ENCODE measurements at places on chromosomes 3 and 15.

DNA sequence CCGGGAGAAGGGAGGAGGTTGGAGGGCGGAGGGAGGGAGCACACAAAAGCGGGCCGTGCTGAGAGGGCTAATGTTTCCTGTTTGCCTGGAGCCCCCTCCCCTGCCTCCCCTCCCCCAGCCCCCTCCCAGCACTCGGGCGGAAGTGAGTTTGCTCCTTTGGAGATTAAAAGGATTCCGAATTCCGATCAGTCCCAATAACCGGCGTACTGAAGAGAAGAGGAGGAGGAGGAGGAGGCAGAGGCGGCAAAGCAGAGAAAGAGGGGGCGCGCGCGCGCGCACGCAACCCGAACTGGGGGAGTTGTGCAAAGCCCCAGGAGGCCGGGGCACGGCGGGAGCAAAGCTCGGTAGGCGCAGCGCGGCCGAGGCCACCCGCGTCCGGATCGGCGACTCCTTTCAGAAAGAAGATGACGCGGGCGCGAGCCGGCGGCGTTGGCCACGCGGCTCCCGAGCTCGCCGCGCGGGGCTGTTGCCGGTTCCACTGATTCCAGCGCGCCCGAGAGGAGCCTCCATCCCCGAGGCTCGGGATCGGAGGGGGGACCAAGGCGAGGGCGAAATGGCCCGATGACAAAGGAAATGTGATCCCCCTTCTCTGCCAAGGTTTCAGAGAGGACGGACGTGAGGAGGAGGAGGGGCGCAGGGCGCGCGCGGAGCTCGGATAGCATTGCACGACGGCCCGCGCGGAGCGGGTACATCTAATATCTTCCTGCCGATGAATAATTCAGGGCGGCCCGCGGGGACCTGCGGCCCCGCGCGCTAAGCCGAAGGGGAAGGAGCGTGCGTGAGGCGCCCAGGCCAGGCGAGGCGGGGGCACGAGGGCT lies 1.1 kb upstream of the TRIM71 start:
- no peaks in the 10 kb centered on the region for H3K4me1 ChIP-seq
- H3K36me3 ChIP-seq: no peaks in the 10 kb centered on the region
- DNase-seq: no peak
- no peak overlapping the region for H3K27ac ChIP-seq
- peak overlapping the region; percentile 35 for H3K4me3 ChIP-seq

- no peak for DNase-seq
- H3K27me3 ChIP-seq: peaks cover 5% of the 10 kb centered on the region
- no peak overlapping the region for H3K27ac ChIP-seq
- H3K4me1 ChIP-seq: no peaks in the 10 kb centered on the region
Observed at GRCh38 chr3:142912402-142913172, 23.7 kb upstream of the PCOLCE2 start.

DNA sequence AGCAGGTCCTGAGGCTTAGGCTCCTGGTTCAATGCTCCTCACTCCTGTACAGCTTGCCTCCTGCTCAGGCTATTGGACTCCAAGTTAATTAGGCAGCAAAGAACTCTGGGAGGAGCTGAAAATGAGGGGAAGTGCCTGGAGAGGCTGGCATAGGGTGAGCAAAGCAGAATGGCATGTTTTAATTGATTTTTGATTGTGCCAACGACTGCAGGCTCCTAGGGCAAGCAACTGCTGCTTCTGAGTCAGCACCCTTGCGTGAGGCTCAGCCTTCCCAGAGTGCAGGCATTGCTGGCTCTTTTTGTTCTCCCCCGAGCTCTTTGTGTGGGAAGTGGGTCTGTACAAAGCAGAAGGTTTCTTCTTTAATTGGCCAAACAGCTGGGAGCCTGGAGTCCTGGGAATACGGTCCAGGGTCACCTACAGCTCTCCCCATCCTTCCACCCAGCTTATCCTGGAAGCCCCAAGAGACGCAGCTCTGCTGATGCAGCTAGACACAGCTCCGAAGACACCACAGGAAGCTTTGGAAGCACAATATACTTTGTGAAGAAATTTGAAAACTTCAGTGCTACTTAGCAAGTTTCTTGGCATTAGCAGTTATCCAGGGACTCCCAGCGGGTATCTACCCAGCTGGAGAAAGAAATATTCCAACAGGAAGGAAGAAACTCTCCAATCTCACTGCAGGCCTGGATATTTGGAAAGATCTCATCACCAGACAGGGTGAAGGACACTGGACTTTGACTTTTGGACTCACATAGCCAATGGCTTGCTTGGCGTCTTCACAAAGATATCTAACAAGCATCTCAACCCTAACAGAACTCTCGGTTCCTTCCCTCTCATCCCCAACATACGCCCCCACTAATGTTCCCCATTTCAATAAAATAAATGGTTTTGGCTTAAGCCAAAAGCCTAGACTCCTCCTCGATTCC lies 76.8 kb downstream of the BDH1 start:
- H3K36me3 ChIP-seq: no peaks in the 10 kb centered on the region
- DNase-seq: no peak
- H3K4me3 ChIP-seq: no peak overlapping the region
- no peaks in the 10 kb centered on the region for H3K4me1 ChIP-seq
- no peak overlapping the region for H3K27ac ChIP-seq
- H3K27me3 ChIP-seq: no peaks in the 10 kb centered on the region

DNA sequence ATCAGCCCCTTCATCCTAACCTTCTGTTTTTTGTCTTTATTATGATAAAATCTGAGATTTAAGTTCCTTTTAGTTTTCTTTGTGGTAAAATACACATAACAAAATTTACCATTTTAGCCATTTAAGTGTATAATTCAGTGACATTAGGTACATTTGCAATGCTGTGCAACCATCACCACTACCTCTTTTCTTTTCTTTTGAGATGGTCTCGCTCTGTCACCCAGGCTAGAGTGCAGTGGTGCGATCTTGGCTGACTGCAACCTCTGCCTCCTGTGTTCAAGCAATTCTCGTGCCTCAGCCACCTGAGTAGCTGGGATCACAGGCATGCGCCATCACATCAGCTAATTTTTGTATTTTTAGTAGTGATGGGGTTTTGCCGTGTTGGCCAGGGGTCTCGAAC lies 6.2 kb upstream of the RAB11A start:
- no peak overlapping the region for H3K27ac ChIP-seq
- H3K4me1 ChIP-seq: no peaks in the 10 kb centered on the region
- DNase-seq: no peak
- no peaks in the 10 kb centered on the region for H3K27me3 ChIP-seq
- no peak overlapping the region for H3K4me3 ChIP-seq

- peaks cover 35% of the 10 kb centered on the region for H3K27me3 ChIP-seq
- H3K27ac ChIP-seq: no peak overlapping the region
- no peaks in the 10 kb centered on the region for H3K36me3 ChIP-seq
- H3K4me1 ChIP-seq: no peaks in the 10 kb centered on the region
- no peak for DNase-seq
Observed at GRCh38 chr3:122245513-122246174, 62.2 kb downstream of the CASR start.

GRCh38 chr15:89749951-89750559 lies 994 bp downstream of the MESP1 start:
- DNase-seq: no peak
- peak overlapping the region; percentile 58 for H3K27ac ChIP-seq
- no peaks in the 10 kb centered on the region for H3K27me3 ChIP-seq
- H3K4me1 ChIP-seq: peaks cover 14% of the 10 kb centered on the region
- peak overlapping the region; percentile 54 for H3K4me3 ChIP-seq

DNA sequence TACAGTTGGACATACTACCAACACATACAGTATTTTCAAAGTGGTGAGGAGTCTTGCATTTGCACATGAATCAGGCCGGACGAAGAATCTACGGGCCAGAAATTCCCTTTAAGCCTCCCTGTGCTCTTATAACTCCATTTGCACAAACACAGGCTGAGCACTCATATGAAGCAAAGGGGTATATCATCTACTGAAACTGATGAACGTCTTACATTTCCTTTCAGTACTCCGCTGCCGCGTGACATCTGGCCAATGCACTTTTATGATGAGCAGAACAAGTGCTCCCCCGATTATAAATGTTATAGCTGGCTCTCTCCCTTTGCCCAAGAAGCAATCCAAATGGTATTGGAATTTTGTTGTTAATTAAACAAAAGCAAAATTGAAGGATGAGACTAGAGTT lies 110.3 kb upstream of the ICE2 start:
- H3K36me3 ChIP-seq: no peaks in the 10 kb centered on the region
- H3K4me1 ChIP-seq: peaks cover 10% of the 10 kb centered on the region
- DNase-seq: no peak
- no peak overlapping the region for H3K27ac ChIP-seq
- H3K27me3 ChIP-seq: peaks cover 58% of the 10 kb centered on the region
- H3K4me3 ChIP-seq: no peak overlapping the region

DNA sequence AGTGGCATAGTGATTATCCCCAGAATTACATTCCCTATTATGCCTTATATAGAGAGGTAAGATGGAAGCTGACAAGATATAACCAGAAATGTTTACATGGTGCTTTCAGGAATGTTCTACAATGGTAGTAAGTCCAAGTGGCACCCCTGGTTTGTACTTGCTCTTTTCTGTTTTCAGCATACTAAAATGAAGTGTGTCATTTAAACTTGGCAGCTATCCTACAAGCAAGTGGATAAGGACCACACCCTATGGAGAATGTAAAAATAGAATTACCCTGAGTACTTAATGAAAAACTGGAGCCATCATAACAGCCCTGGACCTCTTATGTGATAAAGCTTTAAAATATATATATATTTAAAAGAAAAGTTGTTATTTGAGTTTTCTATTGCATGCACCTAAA lies 1012.7 kb upstream of the CADM2 start:
- H3K27ac ChIP-seq: no peak overlapping the region
- no peak overlapping the region for H3K4me3 ChIP-seq
- H3K36me3 ChIP-seq: no peaks in the 10 kb centered on the region
- no peaks in the 10 kb centered on the region for H3K27me3 ChIP-seq
- no peak for DNase-seq
- no peaks in the 10 kb centered on the region for H3K4me1 ChIP-seq

- DNase-seq: no peak
- no peak overlapping the region for H3K4me3 ChIP-seq
- H3K27ac ChIP-seq: no peak overlapping the region
Observed at GRCh38 chr3:98961161-98962155, 60.0 kb upstream of the DCBLD2 start.
